ENCODE measurements at places on chromosomes 2 and 18.

GRCh38 chr2:120312860-120313694 lies 32.9 kb upstream of the INHBB start:
- DNase-seq: peak; percentile 41

- no peak for DNase-seq
Observed at GRCh38 chr18:9766076-9766481, 58.0 kb downstream of the RAB31 start.

DNA sequence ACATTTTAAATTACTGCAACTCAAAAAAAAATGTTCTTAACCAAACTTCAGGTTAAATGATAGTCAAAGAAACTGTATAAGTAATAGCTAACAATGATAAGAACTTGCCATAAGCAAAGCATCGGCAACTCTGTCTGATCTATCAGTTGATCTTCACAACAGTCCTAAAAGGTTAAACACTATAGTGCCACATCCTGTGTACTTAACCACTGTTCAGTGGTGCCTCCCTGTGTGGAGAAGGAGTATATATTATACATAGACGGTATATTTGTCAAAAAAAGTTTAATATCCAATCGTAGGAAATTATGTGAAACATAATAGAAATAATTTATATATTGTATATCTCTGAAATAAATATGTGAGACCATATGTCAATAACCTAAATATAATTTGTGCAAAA lies 13.0 kb downstream of the DTNA start:
- no peak for DNase-seq

- no peak for DNase-seq
Observed at GRCh38 chr2:199128476-199129229, 329.1 kb downstream of the SATB2 start.

- DNase-seq: no peak
Observed at GRCh38 chr2:239519921-239520585, 119.2 kb upstream of the HDAC4 start.

DNA sequence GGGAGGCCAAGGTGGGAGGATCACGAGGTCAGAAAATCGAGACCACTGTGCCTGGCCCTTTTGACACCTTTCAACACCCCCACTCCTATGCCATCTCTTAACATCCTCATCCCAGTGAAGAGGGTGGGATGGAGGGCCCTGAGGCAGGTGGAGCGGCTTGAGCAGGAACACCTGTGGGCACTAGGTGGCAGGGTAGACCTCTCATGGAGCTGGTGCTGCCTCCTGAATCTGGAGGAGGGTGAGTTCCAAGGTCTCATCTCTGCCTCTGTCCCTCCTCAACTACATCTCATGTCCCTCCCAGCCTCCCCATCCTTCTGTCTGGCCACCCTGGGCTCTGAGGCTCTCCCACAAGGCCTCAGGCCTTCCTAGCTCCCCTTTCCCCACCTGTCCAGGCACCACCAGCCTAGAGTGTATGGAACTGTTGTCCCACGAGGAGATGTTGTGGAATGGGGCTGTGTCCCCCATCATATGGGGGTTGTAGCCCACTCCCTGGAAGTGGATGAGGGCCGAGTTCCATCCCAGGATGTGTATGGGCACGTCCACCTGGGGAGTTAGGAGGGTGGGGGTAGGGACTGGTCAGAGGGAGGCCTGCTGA lies 17.0 kb upstream of the CRYBA2 start:
- DNase-seq: no peak

- no peak for DNase-seq
Observed at GRCh38 chr2:176813621-176814049, 399.0 kb upstream of the HNRNPA3 start.
